ENCODE measurements at places on chromosomes 5 and 9.

DNA sequence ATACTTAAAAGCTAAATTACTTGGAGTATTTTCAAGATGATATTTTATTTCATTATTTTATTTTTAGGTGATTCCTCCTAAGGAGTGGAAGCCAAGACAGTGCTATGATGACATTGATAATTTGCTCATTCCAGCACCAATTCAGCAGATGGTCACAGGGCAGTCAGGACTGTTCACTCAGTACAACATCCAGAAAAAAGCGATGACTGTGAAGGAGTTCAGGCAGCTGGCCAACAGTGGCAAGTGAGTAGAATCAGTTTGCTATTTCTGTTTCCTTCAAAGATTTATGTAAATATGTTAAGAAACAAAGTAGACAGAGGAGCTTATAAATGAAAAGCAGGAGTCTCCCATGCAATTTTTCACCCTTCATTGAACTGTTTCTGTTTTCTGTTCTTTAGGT lies 47.8 kb downstream of the KDM4C start:
- DNase-seq = no peak

- no peak for DNase-seq
These were observed 28.2 kb downstream of the MRPL36 start for GRCh38 chr5:1771149-1772065.

GRCh38 chr9:84592918-84593317 lies 76.6 kb upstream of the NTRK2 start:
- no peak for DNase-seq

DNA sequence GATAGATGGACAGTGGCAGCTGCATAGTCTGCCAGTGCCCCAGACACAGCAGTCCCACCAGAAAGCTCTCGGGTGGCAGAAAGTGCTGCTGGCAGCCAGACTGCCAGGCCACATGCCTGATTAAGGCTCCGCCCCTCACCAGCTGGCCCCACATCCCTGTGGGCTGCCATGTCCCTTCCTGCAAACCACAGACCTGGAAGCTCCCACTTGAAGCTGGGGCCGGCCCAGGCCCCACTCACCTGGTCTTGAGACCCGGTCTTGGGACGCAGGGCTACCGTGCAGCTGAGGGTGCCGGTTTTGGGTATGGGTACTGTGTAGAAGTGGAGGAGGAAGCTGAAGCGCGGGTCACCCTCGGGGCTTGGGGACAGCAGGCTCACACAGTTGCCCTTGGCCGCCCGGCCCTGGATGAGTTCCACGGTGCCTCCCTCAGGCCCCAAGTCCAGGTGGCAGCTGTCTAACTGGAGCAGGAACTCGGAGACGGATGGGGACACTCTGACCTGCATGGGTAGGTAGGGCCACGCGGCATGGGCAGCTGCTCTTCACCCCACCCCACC lies 15.3 kb downstream of the FPGS start:
- no peak for DNase-seq

Measured in stimulated activated CD4-positive, alpha-beta T cell treated with anti-CD3 and anti-CD28 coated beads, Interleukin-15, amount 100 ng/mL, for 24 hours (primary cell).